Kidney (tissue), 22 donors: ENCODE measurements at places on chromosomes 6 and 20. TPM values are rescaled to one million over a fixed set of nuclear protein-coding genes. Genes with fewer than 3 reads are reported as not detected.

The TBCC gene
- polyA plus RNA-seq = 17.6 TPM

GRCh38 chr20:49431329-49431728 lies 51.1 kb downstream of the KCNB1 start:
- DNase-seq = no peak

- DNase-seq = no peak
Measured at GRCh38 chr6:106279179-106279578, 46.4 kb downstream of the ATG5 start.

- peak; percentile 92 for DNase-seq
Measured at GRCh38 chr20:45933266-45934045, 1.0 kb upstream of the PCIF1 start.

DNA sequence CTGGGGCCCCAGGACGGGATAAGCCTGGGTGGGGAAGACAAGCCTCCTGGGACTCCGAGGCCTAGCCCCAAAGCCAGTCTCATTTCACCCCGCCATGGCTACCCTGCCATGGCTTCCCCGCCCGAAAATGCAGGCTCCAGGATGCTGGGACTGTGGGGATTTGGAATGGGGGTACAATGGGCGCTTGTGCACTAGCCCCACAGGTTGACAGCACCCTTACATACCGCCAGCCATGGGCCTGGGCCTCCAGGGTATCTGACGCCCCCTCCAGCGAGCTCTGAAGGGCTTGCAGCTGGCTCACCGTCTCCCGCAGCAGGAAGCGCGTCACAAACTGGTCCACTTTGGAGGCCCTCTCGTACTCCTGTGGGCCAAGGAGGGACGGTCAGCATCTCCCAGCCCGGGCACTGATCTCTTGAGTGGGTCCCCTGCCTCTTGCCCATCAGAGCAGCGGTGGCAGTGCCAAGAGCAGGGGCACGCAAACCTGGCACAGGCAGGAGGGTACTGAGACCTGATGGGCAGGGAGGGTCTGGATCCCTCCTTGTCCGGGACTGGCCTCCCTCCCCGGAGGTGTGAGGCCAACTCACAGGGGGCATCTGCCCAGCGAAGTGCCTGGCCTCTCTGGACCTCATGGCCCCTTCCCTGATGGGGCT lies 2.0 kb upstream of the C20orf144 start:
- peak; percentile 74 for DNase-seq

The PNPLA1 gene
- polyA plus RNA-seq = 1.2 TPM

The PAK5 gene
- polyA plus RNA-seq = 0.22 TPM

DNA sequence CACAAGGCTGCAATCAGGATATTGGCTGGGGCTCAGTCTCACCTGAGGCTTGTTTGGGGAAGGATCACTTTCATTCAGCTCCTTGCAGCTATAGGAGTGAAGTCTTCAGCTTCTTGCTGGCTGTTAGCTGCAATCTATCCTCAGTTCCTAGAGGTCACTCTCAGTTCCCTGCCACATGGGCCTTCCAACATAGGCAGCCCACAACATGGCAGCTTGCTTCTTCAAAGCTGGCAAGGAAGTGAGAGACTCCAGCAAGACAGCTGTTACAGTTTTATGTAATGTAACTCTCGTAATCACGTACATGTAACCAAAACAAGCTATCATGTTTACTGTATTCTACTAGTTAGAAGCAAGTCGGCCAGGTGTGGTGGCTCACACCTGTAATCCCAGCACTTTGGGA lies 226.9 kb downstream of the CDC5L start:
- no peak for DNase-seq

GRCh38 chr6:111124406-111124805 lies 37.1 kb downstream of the SLC16A10 start:
- DNase-seq = no peak

DNA sequence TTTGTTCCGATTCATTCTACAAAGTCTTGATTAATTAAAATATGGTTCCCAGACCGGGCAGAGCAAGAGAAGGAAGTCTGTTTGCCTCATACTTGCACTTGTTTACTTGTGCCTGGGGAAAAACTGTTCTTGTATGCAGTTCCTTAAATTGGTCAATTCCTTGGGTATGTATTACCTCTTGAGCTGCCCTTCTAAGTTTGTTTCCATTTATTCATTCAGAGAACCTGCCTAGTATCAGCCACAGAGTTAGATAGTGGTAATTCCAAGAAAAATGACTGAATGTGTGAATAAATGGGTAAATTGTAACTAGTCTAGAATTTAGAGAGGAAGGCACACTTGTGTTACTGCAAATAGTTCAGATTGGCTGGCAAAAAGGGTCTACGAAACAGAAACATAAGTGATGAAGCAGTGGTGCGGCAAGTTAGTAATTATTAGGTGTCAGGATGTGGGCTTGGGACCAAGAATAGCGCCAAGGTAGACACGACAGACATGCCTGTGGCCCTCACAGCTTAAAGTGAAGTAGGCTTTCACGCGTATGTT lies 525 bp upstream of the MAK start:
- DNase-seq = no peak

- no peak for DNase-seq
Measured at GRCh38 chr6:40417031-40417430, 170.1 kb downstream of the LRFN2 start.

The CENPB gene
- 56.2 TPM for polyA plus RNA-seq

The FAM83B gene
- 0.77 TPM for polyA plus RNA-seq

The TAGAP gene
- polyA plus RNA-seq = 0.45 TPM

The SOD2 gene
- 204 TPM for polyA plus RNA-seq

The TMEM74B gene
- 1.6 TPM for polyA plus RNA-seq

DNA sequence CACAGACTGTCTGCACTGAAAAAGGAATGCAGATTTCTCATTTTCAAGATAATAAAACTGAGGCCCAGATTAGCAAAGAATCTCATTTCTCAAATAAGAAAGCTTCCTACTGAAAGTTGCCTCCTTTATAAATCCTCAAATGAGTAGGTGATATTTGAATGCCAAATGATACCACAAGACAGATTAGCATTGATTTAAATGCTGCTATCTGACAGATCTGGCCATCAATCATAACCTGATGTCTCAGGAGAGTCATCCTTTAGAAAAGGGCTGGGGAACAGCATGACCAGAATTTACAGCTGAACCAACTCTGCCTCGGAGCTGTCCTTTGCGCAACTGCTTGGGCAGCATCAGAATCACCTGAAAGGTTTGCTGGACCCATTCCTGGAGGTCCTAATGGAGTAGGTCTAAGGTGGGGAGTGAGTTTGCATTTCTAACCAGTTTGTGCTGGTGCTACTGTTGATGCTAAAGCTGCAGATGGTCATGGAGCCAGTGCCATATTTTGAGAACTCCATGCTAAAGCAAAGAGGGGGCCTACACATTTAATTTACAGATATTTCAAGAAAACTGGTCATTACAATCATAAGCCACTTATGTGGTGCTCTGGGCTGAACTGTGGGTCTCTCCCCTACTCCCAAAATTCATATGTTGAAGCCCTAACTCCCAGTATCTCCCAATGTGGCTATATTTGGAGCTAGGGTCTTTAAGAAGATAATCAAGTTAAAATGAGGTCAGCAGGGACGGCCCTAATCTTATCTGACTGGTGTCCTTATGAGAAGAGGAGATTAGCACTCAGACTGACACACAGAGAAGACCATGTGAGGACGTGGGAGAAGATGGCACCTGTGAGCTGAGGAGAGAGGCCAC lies 295.5 kb upstream of the JARID2 start:
- no peak for DNase-seq

DNA sequence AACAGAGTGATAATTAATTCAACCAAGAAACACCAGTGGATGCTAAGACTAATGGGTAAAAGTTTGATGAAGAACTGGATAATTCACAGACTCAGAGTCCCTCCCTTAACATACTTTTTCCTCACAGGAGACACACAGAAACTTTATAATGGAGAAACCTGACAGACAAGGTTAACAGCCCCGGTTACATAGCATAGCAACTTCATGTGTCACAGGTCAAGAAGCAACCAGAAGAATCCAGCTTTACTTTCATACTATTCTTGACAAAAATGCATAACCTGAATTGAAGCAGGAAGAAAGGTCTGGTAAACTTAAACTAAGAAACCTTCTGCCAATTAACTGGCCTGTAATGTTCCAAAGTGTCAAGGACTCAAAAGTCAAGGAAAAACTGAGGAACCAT lies 375.9 kb downstream of the RNF144B start:
- DNase-seq = no peak

The ENPP3 gene
- polyA plus RNA-seq = 2.5 TPM

- peak; percentile 42 for DNase-seq
Measured at GRCh38 chr6:136740050-136740974, 52.0 kb downstream of the MAP3K5 start.

DNA sequence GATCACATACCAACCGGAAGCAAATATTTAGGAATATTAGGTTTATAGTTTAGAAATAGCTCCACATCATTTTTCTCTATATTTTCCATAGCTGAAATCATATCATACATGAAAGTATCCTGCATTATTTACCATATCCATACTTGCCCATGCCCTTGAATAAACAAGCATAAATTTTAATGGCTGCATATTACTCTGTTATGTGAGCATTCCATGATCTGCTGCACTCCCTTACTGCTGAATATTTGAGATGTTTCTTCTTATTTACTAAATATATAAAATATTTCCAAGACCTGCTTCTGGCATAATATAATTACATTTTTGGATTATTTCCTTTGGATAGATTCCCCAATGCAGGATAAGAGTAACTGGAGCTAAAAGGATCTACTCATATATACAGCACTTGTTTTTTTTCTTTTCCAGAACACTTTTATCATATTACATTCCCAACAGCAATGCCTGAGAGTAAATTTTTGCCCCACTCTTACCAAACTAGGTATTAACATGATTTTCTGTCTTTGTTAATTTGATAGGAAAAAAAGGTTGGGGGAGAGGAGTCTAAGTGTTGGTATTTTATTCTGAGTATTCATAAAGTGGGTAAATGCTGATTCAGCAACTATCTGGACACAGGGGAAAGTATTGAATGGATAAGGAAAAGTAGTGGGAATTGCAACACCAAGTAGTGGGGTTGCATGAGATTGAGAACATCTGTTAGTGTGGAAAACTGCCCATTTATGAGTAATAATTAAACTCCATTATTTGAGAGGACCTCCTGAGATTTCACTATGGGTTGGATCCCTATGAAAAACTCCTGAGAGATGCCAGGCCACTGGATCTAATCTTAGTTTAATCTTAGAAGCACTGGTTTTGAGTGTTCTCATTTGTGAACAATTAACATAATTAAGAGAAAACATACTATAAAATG lies 76.0 kb downstream of the MAN1A1 start:
- no peak for DNase-seq

The SOX4 gene
- polyA plus RNA-seq = 5.5 TPM

DNA sequence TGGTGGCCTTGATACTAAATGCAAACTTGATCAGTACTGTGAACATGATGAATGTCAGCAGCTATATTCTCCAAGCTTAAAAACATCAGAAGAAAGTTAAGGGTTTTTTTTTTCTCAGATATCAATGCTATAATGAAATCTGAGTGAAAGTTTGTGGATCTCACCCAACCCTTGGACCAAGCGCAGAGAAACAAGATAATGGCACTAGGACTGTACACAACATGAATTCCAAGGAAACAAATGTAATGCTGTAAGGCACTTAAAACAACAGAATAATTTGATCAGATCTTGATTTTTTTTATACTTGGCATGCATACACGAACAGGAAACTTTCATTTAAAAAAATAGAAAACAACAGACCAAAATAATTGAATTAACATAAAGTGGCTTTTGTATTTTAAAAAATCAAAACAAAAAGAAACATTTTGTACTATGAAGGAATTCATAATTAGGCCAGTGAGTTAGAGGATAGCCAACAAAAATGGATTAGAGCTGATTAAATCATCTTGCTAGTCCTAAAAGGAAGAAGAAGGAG lies 1154.0 kb upstream of the EYS start:
- DNase-seq = no peak

- no peak for DNase-seq
Measured at GRCh38 chr6:13613029-13613594, 2.0 kb upstream of the NOL7 start.

DNA sequence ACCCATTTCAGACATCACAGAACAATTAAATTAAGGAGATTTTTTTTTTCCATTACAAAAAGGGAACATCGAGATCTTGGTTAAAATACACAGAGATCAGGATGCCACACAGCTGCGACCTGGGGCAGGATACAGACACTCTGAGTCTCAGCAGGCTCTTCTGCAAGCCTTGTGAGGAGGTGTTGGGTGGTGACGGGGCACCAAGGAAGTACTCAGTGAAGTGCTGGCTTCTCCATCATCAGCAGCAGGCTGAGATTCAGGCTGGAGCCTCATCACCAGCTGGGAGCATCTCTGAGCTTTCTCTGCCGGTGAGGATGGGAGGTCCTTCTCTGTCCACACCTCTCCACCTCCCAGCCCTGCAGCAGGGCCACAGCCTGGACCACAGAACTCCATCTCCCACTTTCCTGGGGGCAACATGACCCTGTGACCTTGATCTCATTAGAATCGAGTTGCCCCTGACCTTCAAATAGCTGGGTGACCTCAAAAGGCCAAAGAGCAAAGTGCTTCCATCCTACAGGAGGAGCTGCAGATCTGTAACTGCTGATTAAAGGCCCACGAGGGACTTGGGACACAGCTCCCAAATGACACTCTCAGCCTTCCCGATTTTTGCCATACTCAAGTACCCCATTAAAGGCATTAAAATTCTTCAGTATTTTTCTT lies 16.0 kb downstream of the PMEPA1 start:
- DNase-seq = no peak

GRCh38 chr6:136429264-136430065 lies 120.8 kb downstream of the MAP7 start:
- no peak for DNase-seq

DNA sequence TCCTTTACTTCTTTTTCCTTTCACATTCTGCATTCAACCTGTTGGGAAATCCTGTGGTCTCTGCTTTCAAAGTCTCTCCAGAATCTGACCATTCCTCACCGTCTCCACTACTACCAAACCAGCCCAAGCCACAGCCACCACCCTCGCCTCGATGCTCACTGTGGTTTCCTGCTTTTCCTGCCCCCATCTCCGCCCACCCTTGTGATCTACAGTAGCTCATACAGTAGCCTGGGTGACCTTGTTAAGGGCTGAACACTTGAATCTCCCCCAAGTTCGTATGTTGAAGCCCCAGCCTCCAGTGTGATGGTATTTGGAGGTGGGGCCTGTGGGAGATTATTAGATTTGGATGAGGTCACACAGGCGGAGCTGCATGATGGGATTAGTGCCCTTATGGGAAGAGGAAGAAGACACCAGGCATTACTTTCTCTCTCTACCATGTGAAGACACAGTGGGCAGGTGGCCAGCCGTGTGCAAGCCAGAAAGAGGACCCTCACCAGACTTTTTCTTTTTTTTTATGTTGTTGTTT lies 189.0 kb upstream of the UST start:
- DNase-seq = no peak

The CD109 gene
- 3.7 TPM for polyA plus RNA-seq

DNA sequence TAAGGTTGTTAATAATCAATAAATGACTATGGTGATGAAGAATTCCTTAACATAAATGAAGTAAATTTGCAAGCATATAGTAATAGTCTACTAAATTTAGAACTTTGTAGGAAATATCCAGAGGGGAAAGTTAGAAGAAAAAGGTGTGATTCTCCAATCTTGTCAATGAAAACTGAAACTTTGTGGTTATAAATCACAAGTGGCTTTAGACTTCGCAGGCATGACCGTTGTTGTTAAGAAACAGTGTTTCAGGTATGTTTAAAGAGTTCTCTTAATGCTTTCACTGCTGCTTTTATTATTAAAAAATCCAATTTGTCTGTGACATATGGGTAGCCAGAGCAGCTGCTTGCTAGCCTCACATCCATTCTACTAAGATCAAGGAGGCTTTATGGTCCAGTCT lies 475.6 kb upstream of the ADGRB3 start:
- DNase-seq = no peak

- DNase-seq = peak; percentile 61
Measured at GRCh38 chr6:82988930-82989351, 76.7 kb downstream of the UBE3D start.

GRCh38 chr6:53614676-53615075 lies 50.9 kb downstream of the KLHL31 start:
- DNase-seq = no peak

- no peak for DNase-seq
Measured at GRCh38 chr20:64108731-64109681, 1.6 kb upstream of the NPBWR2 start.
